ENCODE measurements at places on chromosomes 11 and 22.

- DNase-seq: no peak
These were observed 8.7 kb downstream of the SPI1 start for GRCh38 chr11:47369676-47370075.

DNA sequence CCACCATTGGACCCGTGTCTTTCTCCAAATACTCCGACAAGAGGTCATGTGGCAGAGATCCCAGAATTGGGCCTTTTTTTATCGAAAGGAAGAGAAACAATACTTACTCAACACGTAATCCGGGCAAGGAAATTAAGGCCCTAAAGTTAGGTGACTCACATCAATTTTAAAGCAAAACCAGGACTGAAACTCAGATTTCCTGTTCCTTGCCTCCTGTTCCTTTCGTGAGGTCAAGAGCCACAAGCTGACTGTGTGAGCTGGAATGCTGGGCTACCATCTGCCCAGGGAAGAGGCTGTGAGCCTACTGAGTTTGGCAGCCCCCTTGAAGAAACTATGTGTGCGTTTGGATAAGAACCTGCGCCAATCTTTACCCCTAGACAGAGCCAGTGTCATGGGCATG, 27.1 kb upstream of the MRGPRX2 start:
- DNase-seq: no peak

DNA sequence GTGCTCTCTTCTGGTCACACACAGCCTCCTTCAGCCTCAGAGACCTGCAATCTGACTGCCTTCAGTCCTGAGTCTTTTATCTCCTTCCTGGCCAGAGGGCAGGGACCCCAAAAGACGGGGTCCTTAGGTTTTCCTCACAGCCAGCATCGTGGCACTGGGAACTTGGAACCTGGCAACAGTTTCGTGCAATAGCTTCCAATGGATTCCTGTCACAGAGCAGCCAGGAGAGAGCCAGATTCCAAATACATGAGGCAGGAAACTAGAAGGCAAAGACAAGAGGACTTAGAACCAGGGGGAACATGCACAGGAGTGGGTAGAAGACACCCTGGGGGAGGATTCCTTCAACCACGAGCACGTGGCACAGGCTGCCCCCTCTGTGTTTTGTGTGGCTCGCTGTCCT, 48.6 kb downstream of the C11orf91 start:
- peak; percentile 55 for DNase-seq

GRCh38 chr22:38403812-38404211, 51.2 kb downstream of the KCNJ4 start:
- DNase-seq: no peak

GRCh38 chr22:31944700-31945442, 536 bp downstream of the YWHAH start:
- DNase-seq: no peak

GRCh38 chr11:110200241-110200640, 96.2 kb downstream of the RDX start:
- no peak for DNase-seq

GRCh38 chr11:73577496-73577917, 20.4 kb downstream of the FAM168A start:
- no peak for DNase-seq

DNA sequence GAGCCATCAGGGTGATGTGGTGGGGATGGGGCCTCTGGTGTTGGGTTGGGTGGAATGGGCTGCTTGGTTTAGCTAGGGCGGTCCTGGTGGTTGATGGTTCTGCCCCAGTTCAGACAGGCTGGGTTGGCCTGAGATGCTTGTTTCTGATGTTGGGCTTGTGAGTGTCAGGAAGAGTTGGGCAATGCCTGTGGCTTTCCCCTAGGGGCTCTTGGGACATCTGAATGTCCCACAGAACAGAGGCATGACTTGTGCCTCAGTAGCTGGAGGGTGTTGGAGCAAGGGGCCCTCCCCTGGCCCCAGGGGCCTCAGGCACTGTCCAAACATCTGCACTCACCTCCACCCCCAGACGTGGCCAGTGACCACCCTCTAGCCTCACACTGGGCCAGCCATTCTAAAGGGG, 14.0 kb upstream of the CTSD start:
- DNase-seq: no peak

- peak; percentile 72 for DNase-seq
These were observed 224.6 kb downstream of the MN1 start for GRCh38 chr22:27576815-27577573.

DNA sequence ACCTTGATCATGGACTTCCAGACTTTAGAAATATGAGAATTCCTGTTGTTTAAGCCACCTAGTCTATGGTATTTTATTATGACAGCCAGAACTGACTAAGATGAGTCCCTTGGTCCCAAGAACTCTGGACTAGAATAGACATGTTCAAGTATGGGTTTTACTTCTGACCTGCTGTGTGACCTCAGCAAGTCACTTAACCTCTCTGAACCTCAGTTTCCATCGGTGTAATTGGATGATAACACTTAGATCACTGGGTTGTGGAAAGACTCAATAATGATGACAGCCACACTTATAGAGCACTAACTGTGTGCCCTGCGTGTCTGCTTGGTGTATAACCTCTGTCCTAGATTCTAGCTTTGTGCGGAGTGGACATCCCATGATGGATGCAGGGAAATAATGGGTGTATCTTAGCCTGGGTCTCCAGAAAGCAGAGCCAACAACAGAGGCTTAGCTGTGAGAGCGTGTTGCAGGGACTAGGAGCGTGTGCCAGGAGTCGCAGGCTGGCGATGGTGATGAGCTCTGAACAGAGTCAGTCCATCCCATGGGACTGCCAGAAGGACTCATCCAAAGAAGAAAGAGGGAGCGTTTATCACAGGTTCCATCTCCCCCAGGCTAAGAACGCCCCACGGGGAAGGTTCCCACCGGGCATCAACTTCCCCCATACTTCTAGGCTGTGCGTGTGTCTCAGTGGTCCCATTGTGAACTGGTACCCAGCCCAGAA, 93.2 kb upstream of the TP53I11 start:
- DNase-seq: no peak

DNA sequence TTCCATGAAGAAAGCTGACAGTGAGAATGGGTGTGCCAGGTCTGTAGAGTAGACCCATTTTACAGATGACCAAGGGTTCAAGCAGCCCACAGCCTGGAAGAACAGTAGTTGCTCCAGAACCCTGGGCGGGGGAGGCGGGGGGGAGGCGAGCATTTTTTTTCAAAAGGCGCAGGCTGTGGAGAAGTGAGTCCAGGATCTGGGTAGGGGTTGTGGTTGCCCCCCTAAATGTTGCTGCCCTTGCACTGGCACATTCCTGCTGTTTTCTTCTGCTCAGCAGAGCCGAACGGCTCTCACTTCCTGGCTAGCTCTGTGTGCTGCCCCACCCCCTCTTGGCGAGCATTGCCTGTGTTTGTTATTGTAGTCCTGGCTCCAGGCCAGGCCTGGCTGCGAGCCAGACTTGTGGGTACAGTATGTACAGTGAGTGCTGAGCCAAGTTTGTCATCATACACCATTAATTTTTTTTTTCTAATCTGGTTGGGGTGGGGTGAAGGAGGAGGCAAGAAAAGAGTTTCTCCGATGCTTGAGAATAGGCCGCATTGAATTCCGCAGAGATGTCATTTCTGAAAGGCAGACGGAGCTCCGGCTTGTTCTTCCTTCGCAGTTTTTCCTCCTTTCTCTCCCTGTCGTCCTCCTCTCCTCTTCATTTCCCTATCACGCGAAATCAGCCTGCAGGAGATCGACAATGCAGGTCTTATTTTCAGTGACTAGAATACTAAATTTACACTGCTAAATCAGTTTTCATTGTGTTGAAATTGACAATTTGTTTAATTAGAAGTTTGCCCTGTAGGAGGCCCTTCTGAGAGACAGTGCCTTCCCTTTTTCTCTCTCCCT, 100.5 kb downstream of the ZBTB16 start:
- DNase-seq: peak; percentile 91

GRCh38 chr11:121437686-121438078, 14.4 kb upstream of the SORL1 start:
- no peak for DNase-seq

GRCh38 chr11:22536071-22536470, 89.6 kb downstream of the FANCF start:
- no peak for DNase-seq

DNA sequence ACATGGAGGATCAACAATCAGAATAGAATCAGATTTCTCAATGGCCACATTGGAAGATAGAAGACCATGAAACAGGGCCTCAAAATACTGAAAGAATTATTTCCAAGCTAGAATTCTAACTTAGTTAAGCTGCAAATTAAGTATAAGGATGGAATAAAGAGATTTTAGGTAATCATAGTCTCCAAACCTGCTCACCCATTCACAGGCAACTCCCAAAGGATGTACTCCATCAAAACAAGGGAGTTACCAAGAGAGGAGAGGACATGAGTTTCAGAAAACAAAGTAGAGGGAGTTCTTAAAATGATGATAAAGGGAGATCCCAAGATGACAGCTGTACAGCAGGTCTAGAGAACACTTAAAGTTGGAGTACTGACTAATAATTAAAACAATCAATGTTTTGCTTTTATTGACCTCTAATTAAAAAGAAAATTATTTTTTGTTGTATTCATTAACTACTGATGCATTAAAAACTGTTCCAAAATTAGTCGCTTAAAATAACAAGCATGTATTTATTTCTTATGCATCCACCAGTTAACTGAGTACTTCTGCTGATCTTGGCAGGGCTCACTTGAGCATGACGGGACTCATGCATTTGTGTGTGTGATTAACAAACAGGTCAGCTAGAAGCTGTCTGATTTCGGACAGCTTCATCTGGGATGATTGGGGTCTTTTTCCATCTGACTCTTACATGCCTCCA, 95.6 kb downstream of the CD44 start:
- DNase-seq: no peak

DNA sequence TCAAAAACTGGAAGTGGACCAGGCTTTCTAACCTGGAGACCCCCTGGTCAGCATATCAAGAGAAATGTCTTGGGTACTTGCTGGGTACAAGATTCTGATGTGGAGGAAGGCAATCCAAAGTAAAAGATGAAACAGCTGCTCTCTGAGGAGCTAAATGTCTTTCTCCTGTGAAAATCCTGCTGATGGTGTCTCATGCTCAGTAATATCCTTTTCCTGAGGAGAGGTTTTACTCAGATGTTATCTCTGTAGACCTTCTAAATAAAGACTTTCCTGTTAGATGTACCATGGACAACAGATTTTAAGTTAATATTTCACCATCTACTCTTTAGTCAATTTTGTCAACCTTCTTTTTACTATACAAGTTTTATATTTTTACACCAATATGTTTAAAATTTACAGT, 62.9 kb downstream of the FAM83F start:
- no peak for DNase-seq

- DNase-seq: no peak
These were observed 57.7 kb downstream of the CABIN1 start for GRCh38 chr22:24068717-24069297.

- peak; percentile 31 for DNase-seq
These were observed 158.2 kb upstream of the E2F8 start for GRCh38 chr11:19398772-19399527.

- no peak for DNase-seq
These were observed 264.7 kb upstream of the CCDC179 start for GRCh38 chr11:23124996-23125395.

DNA sequence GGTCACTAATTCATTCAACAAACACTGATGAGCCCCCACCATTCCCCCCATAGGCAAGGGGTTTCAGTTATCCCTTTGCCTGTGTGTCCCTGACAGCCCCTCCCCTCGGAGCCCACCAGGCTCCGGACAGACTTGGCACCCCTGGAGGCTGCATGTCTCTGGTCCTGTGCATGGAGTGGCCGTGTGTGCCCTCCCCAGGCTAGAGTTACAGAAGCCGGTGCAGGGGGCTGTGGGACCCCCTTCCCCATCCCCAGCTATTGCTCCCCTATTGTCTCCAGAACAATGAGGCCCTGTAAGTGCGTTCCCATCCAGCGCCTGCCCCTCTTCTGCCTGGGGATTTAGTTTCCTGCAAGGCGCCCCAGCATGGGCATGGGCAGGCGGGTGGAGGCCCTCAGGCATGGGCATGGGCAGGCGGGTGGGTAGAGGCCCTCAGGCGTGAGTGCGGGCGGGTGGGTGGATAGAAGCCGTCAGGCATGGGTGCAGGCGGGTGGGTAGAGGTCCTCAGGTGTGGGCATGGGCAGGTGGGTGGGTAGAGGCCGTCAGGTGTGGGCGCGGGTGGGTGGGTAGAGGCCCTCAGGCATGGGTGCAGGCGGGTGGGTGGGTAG, 1.5 kb downstream of the MUC2 start:
- DNase-seq: no peak

DNA sequence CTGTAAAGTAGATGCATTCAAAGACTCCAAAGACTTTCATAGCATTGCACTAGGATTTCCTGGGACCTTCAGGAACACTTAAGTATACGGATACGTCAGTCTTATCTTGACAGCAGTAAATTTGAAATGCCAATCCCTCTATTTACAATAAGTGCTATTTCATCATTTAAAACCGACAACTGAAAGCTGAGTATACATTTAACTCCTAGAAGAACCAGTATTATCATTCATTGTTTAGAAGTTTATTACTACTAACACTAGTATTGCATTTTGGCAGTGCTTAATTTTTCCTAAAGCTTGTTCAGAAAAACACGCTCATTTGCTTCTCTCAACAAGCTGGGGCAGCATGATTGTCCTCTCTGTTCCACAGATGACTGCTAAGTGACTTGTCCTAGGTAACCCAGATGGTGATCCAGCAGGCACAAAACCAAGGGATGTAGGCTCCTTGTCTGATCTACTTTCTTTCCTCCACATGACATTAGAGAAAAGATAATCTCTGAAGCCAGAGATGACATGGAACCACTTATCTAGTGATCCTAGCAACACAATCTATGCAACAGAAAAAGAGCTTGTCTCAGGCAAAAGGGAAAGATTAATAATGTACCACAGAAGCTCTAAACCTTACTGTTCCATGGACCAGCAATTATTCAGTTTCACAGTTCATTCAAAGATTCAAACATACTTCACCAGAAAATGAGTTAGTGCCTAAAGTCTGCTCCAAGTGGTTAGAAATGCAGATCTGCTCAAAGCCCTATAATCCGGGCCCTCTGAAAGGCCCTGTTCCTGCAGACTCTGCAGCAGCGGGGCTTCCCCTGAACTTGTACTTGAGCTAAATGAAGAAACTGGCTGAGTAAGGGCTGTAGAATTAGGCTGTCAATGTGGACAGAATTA, 5.2 kb downstream of the MAML2 start:
- no peak for DNase-seq

GRCh38 chr11:11217929-11218628, 135.0 kb downstream of the CSNK2A3 start:
- no peak for DNase-seq

GRCh38 chr11:76807206-76807875, 24.2 kb downstream of the TSKU start:
- peak; percentile 85 for DNase-seq

GRCh38 chr11:38766796-38767195, 2168.8 kb upstream of the RAG2 start:
- DNase-seq: no peak

GRCh38 chr22:38176170-38176741, 5.4 kb downstream of the PLA2G6 start:
- DNase-seq: peak; percentile 74

GRCh38 chr11:119531056-119531455, 108.1 kb upstream of the THY1 start:
- peak; percentile 42 for DNase-seq

GRCh38 chr11:77710358-77710757, 72.8 kb upstream of the CLNS1A start:
- DNase-seq: no peak

GRCh38 chr11:103800406-103801114, 235.9 kb upstream of the DDI1 start:
- peak; percentile 90 for DNase-seq

All from islet precursor cell (in vitro differentiated cells).